Renal cortex interstitium (tissue), 15 donors: ENCODE measurements at places on chromosomes 16 and 17. TPM values are rescaled to one million over a fixed set of nuclear protein-coding genes. Genes with fewer than 3 reads are reported as not detected.

RNF222 gene
- polyA plus RNA-seq = 0.07 TPM

DPEP2 gene
- 0.62 TPM for polyA plus RNA-seq

PPP1R27 gene
- polyA plus RNA-seq = 0.45 TPM

CBFA2T3 gene
- 2.7 TPM for polyA plus RNA-seq

TAC4 gene
- not detected for polyA plus RNA-seq

MYH3 gene
- 5.6 TPM for polyA plus RNA-seq

RAB37 gene
- 6.7 TPM for polyA plus RNA-seq

MYH2 gene
- polyA plus RNA-seq = 0.07 TPM

SOST gene
- 53.5 TPM for polyA plus RNA-seq

G6PC3 gene
- polyA plus RNA-seq = 84.7 TPM

FSCN2 gene
- polyA plus RNA-seq = 1.6 TPM

IRX6 gene
- polyA plus RNA-seq = 7.9 TPM

CCDC154 gene
- 2.0 TPM for polyA plus RNA-seq

MPG gene
- polyA plus RNA-seq = 26.7 TPM

EIF5A gene
- 324 TPM for polyA plus RNA-seq

ZNF48 gene
- 13.4 TPM for polyA plus RNA-seq

HSF5 gene
- 0.37 TPM for polyA plus RNA-seq

TERB1 gene
- polyA plus RNA-seq = 0.20 TPM

TMIGD1 gene
- polyA plus RNA-seq = 0.59 TPM

RUSF1 gene
- 69.2 TPM for polyA plus RNA-seq

CCL11 gene
- 0.70 TPM for polyA plus RNA-seq

TMC5 gene
- polyA plus RNA-seq = 0.70 TPM

DYNC1LI2 gene
- polyA plus RNA-seq = 109 TPM

CACNG5 gene
- 2.9 TPM for polyA plus RNA-seq

IRX3 gene
- polyA plus RNA-seq = 24.9 TPM

ITGA2B gene
- polyA plus RNA-seq = 3.2 TPM

ZNF207 gene
- 283 TPM for polyA plus RNA-seq

NPB gene
- 0.97 TPM for polyA plus RNA-seq

TOX3 gene
- polyA plus RNA-seq = 31.7 TPM

ZNF385C gene
- 8.7 TPM for polyA plus RNA-seq

AANAT gene
- 0.12 TPM for polyA plus RNA-seq

CDR2L gene
- polyA plus RNA-seq = 11.4 TPM

ASPHD1 gene
- 0.47 TPM for polyA plus RNA-seq

CCL4L2 gene
- polyA plus RNA-seq = 1.7 TPM

C1QTNF8 gene
- not detected for polyA plus RNA-seq

FAAP100 gene
- polyA plus RNA-seq = 27.0 TPM

MVD gene
- 39.8 TPM for polyA plus RNA-seq

MPP3 gene
- polyA plus RNA-seq = 8.0 TPM

ABCC3 gene
- polyA plus RNA-seq = 12.9 TPM

TP53TG3D gene
- 0.31 TPM for polyA plus RNA-seq

NETO2 gene
- 34.2 TPM for polyA plus RNA-seq

CHRNE gene
- polyA plus RNA-seq = 1.8 TPM

KCNJ2 gene
- polyA plus RNA-seq = 2.8 TPM

UNC13D gene
- polyA plus RNA-seq = 5.5 TPM

HLF gene
- polyA plus RNA-seq = 3.0 TPM

SMTNL2 gene
- 56.2 TPM for polyA plus RNA-seq

FLOT2 gene
- polyA plus RNA-seq = 91.7 TPM

RETREG3 gene
- 44.7 TPM for polyA plus RNA-seq
